Muscle of leg (tissue), 16 donors: ENCODE measurements at places on chromosomes 7 and 10. TPM values are rescaled to one million over a fixed set of nuclear protein-coding genes. Genes with fewer than 3 reads are reported as not detected.

The NMT2 gene
- 17.8 TPM for total RNA-seq

The MNX1 gene
- not detected for total RNA-seq

The TWIST1 gene
- 8.3 TPM for total RNA-seq

The OPN1SW gene
- total RNA-seq: not detected

The JCAD gene
- total RNA-seq: 33.4 TPM

The RAB19 gene
- not detected for total RNA-seq

The AKR1C8 gene
- 0.09 TPM for total RNA-seq

DNA sequence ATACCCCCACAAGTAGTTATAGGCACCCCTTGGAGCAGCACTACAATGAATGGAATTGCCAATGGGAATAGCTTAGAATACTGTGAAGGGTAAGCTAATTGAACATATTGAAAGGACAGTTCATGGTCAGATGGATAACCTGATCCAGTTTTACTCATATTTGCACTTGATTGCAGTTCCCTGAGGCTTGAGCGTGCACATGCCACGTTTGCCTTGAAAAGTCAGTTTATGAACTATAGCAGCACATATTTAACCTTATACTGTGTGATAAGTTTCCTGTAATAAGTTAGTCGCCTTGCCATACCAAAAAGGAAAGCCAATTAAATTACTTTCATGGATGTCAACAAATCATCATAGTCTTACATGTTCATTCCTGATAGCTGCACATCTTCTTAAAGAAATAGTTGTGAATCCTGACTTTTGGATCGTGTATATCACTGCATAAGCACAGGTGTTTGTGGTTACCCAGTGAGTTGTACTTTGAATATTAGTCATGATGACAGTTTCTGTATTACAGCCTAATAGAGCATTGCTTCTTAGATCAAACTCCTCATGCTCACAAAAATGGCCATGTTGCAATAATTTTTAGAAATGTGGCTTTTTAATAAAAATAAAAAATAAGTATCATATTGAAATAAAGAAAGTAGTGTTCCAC is 21.6 kb downstream of the DNTT start:
- H3K4me1 ChIP-seq: no peaks in the 10 kb centered on the region
- no peak overlapping the region for H3K27ac ChIP-seq
- H3K27me3 ChIP-seq: peaks cover 13% of the 10 kb centered on the region
- no peaks in the 10 kb centered on the region for H3K36me3 ChIP-seq

GRCh38 chr7:28643584-28644340 is 231.4 kb downstream of the CREB5 start:
- H3K36me3 ChIP-seq: no peaks in the 10 kb centered on the region
- H3K27ac ChIP-seq: no peak overlapping the region
- peaks cover 11% of the 10 kb centered on the region for H3K4me1 ChIP-seq
- H3K4me3 ChIP-seq: no peak overlapping the region
- DNase-seq: no peak

GRCh38 chr7:26593393-26593792 is 271.0 kb downstream of the SKAP2 start:
- H3K27me3 ChIP-seq: peaks cover 2% of the 10 kb centered on the region
- no peak overlapping the region for H3K4me3 ChIP-seq
- peaks cover 32% of the 10 kb centered on the region for H3K4me1 ChIP-seq

- H3K4me3 ChIP-seq: no peak overlapping the region
- no peaks in the 10 kb centered on the region for H3K27me3 ChIP-seq
- H3K27ac ChIP-seq: no peak overlapping the region
These were observed 99.3 kb downstream of the DGKI start for GRCh38 chr7:137747359-137748031.

DNA sequence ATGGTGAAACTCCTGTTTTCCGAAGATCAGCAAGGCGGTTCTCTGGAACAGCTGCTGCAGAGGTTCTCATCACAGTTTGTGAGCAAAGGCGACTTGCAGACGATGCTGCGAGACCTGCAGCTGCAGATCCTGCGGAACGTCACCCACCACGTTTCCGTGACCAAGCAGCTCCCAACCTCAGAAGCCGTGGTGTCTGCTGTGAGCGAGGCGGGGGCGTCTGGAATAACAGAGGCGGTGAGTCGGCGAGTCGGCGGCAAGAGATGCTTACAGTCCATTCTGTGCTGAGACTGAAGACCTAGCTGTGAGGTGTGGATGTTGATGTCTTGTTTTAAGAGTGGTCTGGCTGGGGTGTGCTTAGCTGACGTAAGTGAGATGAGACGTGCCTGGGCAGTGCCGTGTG is 16.2 kb upstream of the GET4 start:
- no peak for DNase-seq
- H3K27me3 ChIP-seq: no peaks in the 10 kb centered on the region
- no peak overlapping the region for H3K27ac ChIP-seq
- H3K4me3 ChIP-seq: no peak overlapping the region
- H3K4me1 ChIP-seq: no peaks in the 10 kb centered on the region
- peaks cover 86% of the 10 kb centered on the region for H3K36me3 ChIP-seq
